ENCODE measurements at places on chromosomes 11 and 22.

DNA sequence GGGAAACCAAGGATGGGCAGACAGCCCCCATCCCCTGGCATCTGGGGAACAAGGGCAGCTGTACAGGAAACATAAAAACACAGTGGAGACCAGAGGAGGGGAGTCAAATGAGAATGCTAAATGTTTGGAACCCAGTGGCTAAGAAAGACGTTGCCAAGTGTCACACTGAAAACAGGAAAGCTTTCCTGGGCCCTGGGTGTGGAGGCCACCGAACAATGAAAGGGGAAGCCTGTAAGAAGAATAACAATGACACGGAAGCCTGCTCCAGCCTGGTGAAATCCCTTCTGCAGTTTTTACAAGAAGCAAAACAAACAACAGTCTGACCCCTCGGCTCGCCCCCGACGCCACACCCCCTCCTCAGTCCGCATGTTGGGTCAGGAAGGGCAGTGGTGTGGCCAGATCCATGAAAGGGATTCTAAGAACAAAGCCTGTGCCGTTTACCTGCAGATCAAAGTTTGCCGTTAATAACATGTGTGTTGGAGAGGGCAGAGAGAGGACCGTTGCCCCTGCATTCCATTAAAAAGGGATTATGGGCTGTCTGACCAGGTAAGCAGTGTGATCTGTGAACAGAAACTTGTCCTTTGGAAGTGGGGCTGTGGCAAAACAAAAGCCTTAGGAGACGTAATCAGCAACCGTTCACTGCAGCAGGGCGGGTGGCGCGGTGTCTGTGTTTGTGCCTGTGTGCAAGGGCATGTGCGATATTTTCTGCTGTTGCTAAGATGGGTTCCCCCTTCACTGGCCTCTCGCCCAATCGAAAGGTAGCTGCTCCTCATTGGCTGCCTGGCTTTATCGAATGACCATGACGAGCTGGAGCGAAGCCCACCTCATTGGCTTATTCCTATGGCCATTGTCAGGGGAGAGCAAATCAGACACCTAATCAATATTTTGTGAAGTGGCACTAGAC is 113.7 kb upstream of the BLID start:
- no peak for DNase-seq

DNA sequence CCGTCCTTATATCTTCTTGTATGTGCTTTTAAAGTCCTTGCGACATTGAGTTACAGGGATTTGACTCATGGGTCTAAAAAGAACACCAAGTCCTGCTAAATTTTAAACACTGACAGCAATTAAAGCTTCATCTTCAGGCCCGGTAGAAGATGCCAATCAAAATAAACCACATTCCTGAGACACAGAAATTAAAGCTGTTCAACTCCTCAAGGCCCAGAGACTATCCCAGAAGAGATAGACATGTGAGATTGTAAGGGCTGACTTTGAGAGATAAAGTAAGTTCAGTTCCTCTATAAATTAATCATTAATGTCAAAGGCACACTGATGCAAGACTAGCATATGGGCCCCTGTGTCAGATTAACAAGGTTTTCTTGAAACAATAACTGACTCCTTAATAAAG is 49.8 kb downstream of the OSBPL5 start:
- no peak for DNase-seq

DNA sequence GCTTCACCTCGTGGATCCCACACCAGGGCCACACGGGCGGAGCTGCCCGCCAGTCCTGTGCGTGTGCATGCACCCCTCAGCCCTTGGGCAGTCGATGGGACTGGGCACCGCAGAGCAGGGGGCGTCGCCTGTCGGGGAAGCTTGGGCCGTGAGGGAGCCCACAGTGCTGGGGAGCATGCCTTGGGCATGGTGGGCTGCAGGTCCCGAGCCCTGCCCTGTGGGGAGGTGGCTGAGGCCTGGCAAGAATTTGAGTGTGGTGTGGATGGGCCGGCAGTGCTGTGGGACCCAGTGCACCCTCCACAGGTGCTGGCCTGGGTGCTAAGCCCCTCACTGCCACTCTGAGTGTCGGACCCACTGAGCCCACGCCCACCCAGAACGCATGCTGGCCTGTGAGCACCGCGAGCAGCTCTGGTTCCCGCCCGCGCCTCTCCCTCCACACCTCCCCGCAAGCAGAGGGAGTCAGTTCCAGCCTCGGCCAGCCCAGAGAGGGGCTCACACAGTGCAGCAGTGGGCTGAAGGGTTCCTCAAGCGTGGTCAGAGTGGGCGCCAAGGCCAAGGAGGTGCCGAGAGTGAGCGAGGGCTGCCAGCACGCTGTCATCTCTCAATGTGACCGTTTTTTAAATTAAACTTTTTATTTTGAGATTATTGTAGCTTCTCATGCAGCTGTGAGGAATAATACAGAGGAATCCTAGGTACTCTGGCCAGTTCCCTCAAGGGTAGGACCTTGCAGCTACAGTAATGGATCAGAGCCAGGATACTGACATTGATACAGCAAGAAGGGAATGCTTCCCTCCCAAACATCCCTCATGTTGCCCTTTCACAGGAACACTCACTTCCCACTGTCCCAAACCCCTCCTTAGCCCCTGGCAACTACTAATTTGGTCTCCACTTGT is 127.7 kb downstream of the CRYBB2 start:
- no peak for DNase-seq

DNA sequence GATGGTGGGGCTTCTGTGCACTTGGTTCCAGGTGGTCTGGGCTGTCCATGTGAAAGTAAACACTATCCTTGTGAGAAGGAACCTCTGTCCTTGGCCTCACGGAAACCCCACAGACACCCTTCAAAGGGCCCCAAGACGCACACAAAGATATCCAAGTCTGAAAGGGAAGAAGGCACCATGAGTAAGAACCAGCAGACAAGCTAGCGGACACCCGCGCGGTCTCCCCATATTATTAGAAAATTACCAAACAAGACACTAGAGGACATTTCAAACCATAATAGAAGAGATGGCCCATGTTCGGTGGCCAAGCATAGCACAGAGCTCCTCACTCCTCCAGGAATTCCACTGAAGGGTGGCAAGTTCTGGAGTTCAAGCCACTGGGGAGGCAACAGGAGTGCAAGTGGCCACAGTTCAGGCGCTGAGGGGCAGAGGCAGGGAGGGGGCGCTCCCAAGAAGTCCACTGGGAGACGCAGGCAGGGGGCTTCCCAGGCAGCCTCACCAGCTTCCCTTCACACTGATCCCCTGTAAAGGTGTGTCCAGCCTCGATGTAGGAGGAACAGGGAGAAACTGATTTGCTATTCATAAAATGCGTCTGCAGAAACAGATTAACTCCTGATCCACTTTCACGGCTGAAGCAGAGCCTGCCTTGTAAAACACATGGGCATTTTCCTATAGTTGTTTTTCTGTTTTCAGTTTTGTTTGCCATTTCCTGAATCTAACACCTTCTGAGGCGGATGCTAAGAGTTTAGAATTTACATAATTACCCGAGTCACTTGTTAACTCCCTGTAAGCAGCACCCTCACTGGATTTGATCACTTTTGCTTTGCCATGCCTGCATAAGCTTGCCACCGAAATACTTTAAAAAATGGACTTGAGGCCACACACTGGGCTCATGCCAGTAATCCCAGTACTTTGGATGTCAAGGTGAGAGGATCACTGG is 9.1 kb upstream of the PPARA start:
- DNase-seq = no peak

- DNase-seq = no peak
Measured at GRCh38 chr22:48580481-48580970, 1247.1 kb downstream of the BRD1 start.

- DNase-seq = no peak
Measured at GRCh38 chr11:78961247-78961646, 386.6 kb upstream of the NARS2 start.

GRCh38 chr11:12007769-12008737 is at the start of gene DKK3:
Gene DKK3, minus strand, starts transcription at chr11:12008626. Its CDS starts 44 bp downstream, at chr11:12008582.
- DNase-seq = no peak

- no peak for DNase-seq
Measured at GRCh38 chr22:31857247-31857646, 87.1 kb upstream of the YWHAH start.

- no peak for DNase-seq
Measured at GRCh38 chr11:22577854-22578253, 47.8 kb downstream of the FANCF start.

GRCh38 chr11:36153551-36153950 is 135.7 kb downstream of the COMMD9 start:
- DNase-seq = no peak

DNA sequence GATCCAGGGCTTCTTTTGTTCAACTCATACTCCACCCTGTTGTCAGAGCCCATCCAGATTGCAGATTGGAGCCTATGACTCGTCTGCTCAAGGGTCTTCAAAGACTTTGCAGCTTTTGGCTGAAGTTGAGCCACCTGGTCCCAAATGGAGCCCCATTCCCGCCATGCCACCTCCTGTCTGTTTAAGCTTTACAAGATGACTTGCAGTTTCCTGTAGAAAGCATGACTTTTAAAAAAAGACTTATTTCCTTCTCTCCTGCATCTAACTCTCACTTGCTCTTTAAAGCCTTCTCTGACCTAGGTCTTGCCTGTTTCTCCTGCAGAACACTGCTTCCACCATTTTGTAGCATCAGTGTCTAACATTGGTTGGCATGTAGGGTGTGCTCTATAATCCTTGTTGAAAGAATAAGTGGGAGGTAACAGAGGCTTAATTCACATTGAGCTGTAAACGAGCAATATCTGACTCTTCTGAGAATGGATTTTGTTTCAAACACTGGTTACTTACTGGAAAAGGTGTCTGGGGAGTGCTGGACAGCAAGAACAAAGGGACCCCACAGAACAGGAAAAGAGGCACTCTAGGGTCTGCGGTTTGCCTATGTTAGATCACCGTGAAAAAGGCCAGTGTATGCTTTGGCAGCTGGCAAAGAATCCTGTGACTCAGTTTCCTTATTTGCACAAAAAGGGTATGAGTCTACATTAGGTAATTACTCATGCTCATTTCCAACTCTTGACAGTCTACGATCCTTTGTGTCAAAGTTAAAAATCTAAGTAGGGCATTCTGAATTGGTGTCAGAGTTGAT is 30.3 kb downstream of the NF2 start:
- no peak for DNase-seq

DNA sequence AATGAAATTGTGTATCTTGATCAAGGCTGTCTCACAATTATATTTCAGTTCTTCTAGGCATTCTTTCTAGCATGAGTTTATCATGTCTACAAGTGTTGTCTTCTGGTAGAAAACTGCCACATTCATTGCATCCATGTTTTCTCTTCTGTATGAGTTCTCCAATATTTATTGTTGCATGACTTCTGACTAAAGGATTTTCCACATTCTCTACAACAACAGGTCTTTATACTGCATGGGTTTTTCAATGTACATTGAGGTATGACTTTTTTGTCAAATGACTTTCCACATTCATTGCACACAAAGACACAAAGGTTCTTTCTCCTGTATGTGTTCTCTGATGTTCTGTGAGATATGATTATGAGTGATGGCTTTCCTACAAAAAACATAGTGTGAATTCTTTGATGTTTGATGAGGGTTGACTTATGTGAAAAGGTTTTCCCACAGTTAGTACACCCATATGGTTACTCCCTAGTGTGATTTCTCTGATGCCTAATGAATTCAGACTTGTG is 890.6 kb upstream of the CNTN5 start:
- no peak for DNase-seq

GRCh38 chr11:134479206-134480135 is 67.4 kb upstream of the B3GAT1 start:
- DNase-seq = no peak

GRCh38 chr11:102599642-102600261 is 25.4 kb downstream of the MMP20 start:
- no peak for DNase-seq

DNA sequence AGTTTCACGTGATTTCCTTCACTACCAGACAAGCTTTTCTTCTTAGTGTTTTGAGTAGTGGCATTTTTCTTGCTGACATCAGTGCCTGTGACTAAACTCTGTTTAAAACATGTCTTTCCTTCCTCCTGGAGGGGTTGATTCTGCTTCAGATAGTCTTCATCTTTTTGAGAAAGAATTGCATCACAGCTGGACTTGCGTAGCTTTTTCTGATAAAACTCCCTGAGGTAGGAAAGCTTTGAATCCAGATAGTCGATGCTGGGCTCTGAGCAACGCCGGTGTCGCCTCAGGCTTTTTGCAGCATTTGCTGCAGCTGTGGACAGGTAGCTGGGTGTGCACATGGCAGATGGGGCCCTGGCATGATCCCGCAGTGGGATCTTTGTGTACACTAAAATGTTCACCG is 131.7 kb downstream of the ARHGAP20 start:
- no peak for DNase-seq

- DNase-seq = no peak
Measured at GRCh38 chr22:43774318-43774915, 37.7 kb downstream of the EFCAB6 start.

DNA sequence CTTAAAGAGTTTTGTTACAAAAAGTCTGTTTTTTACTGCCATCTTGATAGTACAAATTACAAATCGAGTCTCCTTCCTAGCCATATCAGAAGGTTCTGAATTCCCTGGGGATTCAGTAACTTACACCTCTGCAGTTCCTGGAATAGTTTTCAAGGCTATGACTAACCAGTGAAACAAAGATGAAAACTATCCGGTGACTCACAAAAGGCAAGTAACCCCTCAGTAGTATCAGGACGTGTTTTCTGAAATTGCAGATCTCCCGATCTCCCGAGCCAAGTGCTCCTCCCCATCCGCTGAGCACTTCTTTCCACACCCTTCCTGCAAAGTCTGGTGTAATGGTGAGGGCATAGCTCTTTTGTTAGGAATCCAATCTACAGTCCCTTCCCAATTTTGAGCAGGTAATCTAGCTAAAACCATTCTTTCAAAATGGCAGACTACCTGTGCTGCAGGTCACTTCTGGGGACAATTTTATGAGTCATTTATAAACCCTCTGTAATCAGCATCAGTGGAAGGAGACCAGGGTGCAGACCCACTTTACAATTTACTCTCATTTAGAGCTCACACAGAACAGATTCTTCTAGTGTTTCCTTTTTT is 7.7 kb downstream of the E2F8 start:
- DNase-seq = no peak

DNA sequence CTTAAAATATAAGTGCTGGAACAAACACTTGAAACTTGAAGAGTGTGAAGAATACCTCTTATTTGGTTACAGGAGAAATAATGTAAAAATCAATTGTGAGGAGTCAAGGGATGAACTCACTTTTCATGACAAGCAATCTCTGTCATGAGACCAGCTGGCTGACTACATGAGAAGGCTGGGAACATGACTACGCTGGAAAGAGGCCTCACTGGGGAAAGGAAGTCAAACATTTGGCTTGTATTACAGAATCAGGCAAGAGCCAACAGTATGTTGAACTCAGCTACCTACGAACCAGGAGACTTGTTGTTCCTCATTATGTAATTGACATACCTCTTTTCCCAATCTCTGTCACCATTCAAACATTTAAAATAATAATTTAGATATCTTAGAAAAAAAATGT is 14.4 kb downstream of the DCDC1 start:
- DNase-seq = no peak

GRCh38 chr11:33438301-33438700 is 181.1 kb downstream of the HIPK3 start:
- DNase-seq = no peak

DNA sequence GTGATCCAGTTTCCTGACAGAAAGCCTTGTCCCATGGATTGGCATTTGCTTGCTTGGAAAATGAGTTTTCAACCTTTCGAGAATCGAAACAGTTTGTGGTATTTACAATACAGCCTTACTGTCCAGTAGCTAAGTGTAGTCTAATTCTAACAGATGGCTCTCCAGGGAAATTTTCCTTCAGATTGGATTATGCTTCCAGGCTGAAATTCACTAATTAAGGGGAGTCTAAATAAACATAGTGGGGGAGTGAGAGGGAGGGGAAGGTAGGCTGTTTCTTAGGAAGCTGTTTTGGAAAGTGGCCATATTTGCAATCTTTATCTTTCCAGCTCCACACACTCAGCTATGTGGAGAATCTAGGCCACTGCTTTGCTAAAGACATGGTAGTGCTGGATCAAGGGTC is 81.3 kb downstream of the SYT9 start:
- no peak for DNase-seq

GRCh38 chr11:20158597-20159257 is 1.5 kb downstream of the DBX1 start:
- no peak for DNase-seq
